ENCODE measurements at places on chromosomes 4 and X. TPM values are rescaled to one million over a fixed set of nuclear protein-coding genes. Genes with fewer than 3 reads are reported as not detected.

DNA sequence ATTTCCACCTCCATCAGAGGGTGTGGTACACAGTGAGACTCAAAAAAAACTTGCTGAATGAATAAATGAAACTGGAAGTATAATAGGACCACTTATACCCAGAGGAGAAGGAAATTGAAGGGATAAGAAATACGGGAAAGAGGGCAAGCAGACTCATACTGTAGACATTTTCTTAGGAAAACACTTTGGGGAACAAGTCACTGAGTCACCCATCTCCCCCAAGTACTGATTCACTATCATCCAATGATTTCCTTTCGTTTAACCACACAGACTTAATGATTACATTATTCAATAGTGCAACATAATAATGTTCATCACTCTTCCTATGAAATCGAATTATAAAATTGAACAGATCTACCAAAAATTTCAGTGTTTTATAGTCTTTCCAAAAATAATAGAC, 97.1 kb downstream of the LDB2 start:
- no peaks in the 10 kb centered on the region for H3K27me3 ChIP-seq
- no peak overlapping the region for H3K27ac ChIP-seq
- DNase-seq, result no peak
- H3K36me3 ChIP-seq, result no peaks in the 10 kb centered on the region
- H3K4me3 ChIP-seq, result no peak overlapping the region

DNA sequence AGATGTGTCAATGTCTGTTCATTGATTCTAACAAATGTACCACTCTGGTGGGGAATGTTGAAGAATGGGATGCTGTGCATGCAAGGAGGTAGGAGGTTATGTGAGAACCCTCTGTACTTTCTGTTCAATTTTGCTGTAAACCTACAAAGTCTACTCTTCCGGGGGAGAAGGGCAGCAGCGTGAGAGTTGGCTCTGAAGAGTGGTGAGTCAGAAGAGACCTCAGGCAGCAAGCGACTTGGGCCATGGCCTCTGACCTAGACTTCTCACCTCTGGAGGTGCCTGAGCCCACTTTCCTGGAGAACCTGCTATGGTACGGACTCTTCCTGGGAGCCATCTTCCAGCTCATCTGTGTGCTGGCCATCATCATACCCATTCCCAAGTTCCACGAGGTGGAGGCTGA, 26.7 kb downstream of the MANBA start:
- no peaks in the 10 kb centered on the region for H3K27me3 ChIP-seq
- H3K27ac ChIP-seq, result no peak overlapping the region
- H3K36me3 ChIP-seq, result no peaks in the 10 kb centered on the region

- no peak for DNase-seq
- H3K36me3 ChIP-seq, result no peaks in the 10 kb centered on the region
- no peak overlapping the region for H3K4me3 ChIP-seq
- no peak overlapping the region for H3K27ac ChIP-seq
- no peaks in the 10 kb centered on the region for H3K4me1 ChIP-seq
Measured at GRCh38 chr4:16779028-16779675, 119.3 kb downstream of the LDB2 start.

DNA sequence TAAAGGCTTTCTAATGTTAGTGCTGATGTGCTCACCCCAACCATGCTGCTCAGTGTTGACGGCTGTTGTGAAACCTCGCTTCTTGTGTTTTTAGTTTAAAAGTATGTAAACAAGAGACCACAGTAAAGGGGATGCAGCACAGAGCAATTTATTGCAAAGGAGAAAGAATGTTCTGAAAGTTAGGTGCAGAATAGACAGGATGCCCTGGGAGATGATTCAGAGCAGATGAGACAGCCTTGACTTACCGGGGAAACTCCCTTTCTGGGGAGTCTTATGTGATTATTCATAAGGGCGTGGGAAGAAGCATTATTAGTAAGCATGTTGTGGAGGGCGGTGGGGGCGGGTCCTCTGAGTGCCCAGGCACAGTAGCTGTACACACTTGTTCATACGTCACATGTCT, 47.7 kb downstream of the EVC start:
- no peak overlapping the region for H3K27ac ChIP-seq
- H3K36me3 ChIP-seq, result no peaks in the 10 kb centered on the region
- H3K4me1 ChIP-seq, result no peaks in the 10 kb centered on the region

- DNase-seq, result no peak
- H3K27ac ChIP-seq, result no peak overlapping the region
Measured at GRCh38 chrX:118965395-118965794, 9.0 kb upstream of the LONRF3 start.

DNA sequence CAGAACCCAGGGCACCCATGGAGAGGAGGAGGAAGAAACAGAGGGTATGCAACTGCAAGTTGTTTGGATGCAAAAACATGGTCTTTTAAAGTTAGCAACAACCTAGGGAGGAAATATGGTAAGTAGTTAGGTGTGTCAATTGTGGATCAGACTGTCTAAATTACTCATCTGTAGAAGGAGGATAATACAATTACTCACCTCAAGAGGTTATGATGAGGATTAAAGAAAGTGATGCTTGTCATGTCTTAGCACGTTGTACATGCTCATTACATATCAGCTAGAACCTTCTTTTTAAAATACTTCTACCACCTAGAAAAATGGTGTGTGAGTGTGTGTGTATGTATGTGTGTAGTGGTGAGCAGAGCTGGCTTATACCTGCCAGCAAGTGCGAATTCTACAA, 2.3 kb upstream of the C1QTNF7 start:
- no peak overlapping the region for H3K4me3 ChIP-seq
- no peak overlapping the region for H3K27ac ChIP-seq

DNA sequence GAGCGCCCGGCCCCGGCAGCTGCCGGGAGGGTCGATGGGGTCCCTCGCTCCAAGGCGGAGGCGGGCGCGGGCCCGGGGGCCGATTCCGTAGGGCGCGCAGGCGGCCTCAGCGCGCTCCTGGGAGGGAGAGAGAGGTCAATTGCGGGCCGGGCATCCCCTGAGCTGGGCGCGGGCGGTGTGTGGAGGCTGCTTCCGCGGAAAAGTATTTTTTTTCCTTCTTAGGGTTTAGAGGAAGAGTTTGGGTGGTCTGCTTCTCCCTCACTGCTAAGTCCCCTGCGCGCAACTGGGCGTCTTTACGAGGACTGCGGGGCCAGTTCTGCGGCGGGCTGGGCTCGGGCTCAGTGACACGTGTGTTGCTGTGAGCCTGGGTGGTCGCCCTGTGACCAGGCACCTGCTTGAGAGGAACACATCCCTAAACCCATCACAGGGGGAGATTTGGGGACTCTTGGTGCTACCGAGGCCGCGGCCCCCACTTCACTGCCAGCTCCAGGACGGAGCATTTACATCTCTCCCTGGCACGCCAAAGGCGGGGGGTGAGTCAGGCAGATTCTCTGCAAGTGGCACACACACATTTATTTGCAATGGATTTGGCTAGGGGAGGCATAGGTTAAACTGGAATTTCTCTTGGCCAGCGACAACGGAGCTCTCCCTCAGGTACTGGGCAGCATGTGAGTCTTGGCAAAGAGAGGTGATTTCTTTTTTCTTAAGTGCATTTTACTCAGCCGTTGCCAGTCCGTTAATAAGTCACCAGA, 151.2 kb upstream of the SLC4A4 start:
- H3K27ac ChIP-seq, result no peak overlapping the region
- no peak overlapping the region for H3K4me3 ChIP-seq
- H3K4me1 ChIP-seq, result peaks cover 21% of the 10 kb centered on the region
- peaks cover 13% of the 10 kb centered on the region for H3K27me3 ChIP-seq

- H3K4me1 ChIP-seq, result peaks cover 34% of the 10 kb centered on the region
- no peak overlapping the region for H3K4me3 ChIP-seq
- H3K27ac ChIP-seq, result no peak overlapping the region
- no peaks in the 10 kb centered on the region for H3K36me3 ChIP-seq
- DNase-seq, result no peak
- no peaks in the 10 kb centered on the region for H3K27me3 ChIP-seq
Measured at GRCh38 chr4:15777697-15778288, 335 bp upstream of the CD38 start.

- H3K4me3 ChIP-seq, result no peak overlapping the region
- H3K4me1 ChIP-seq, result peaks cover 19% of the 10 kb centered on the region
- H3K36me3 ChIP-seq, result no peaks in the 10 kb centered on the region
- no peak for DNase-seq
- no peak overlapping the region for H3K27ac ChIP-seq
Measured at GRCh38 chr4:98468709-98469108, 189.7 kb downstream of the TSPAN5 start.

DNA sequence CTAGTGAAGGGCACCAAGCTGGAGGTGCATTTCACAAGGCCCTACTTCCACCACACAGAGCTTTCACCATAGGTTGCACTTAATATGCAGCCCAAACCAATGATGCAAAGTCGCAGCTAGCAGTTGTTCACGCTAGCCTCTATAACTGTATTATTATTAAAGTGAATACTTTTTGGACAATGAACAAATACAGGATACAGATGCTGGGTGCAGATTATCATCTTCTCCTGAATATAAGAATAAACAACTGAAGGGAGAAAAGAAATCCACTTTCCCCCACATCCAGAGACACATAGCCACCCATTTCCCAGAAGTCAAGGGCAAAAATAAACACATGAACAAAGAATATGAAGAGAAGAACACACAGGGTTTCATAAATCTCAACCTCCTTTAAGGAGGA, 107.2 kb downstream of the PRDM5 start:
- no peak overlapping the region for H3K4me3 ChIP-seq
- no peaks in the 10 kb centered on the region for H3K27me3 ChIP-seq
- DNase-seq, result no peak
- H3K27ac ChIP-seq, result no peak overlapping the region
- H3K4me1 ChIP-seq, result no peaks in the 10 kb centered on the region

DNA sequence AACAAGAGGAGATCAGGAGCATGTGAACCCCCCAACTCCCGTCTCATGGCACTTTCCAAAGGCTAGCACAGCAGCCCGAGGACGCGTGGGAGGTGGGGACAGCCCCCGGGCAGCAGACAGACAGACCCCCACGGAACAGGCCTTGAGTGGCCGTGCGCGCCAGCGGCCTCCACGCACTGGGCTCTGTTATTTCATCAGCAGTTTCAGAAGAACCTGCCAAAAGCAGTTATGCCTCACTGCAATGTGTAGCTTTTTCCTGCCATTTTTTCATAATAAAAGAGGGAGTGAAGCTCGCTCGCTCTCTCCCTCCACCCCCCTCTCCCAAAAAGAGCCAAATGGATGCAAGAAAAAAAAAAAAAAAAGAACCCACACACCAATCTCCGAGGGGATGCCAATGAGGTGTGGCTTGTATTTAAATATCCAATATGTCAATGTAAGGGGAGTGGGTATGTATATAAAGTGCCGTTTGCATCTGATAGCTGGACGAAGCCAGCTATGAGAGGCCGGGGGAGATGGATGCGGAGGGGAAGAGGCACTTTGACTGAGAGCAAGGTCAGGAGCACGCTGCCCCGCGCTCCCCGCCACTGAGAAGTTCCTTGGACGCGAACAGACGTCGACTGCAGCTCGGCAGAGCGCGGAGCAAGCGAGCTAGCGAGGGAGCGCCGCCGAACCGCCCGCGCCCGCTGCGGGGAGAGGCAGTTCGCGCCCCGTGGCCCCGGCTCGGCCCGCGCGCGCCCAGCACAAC, at the start of gene FGF16:
Gene FGF16 (plus strand): TSS at position 482 of the 745 bp plus-strand sequence. CDS start 286 bp downstream, outside the sequence.
- no peak for DNase-seq
- H3K27me3 ChIP-seq, result no peaks in the 10 kb centered on the region
- H3K27ac ChIP-seq, result no peak within 1 kb of the TSS
- peak within 1 kb of the TSS; percentile 38 for H3K4me3 ChIP-seq

- DNase-seq, result no peak
- H3K4me1 ChIP-seq, result no peaks in the 10 kb centered on the region
- H3K4me3 ChIP-seq, result no peak overlapping the region
- no peaks in the 10 kb centered on the region for H3K36me3 ChIP-seq
Measured at GRCh38 chrX:154795016-154795415, 10.3 kb downstream of the MPP1 start.

ITM2A gene
- 147 TPM for total RNA-seq

PRSS12 gene
- total RNA-seq, result not detected

EGFL6 gene
- not detected for total RNA-seq

TCEAL4 gene
- total RNA-seq, result 10.0 TPM

TLR1 gene
- 20.6 TPM for total RNA-seq

SLC34A2 gene
- total RNA-seq, result not detected
